T follicular helper cell (primary cell): ENCODE measurements at places on chromosomes 2 and 18.

DNA sequence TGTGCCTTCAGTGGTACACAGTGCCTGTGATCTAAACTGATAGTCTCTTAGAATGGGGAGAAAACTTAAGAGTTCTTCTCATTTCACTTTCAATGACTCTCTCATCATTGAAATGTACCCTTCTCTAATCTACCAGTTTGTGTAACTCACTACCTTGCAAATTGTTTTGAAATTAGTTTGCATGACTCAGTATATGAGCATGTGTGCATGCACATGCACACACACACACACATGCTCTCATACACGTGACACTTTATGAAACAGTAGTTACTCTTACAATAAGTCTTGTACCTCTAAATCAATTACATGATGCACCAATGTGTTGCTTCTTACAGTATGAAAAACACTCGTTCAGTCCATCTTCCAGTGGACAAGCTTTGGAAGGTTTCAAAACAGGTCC lies 10.6 kb downstream of the LYPD6B start:
- DNase-seq, result no peak

DNA sequence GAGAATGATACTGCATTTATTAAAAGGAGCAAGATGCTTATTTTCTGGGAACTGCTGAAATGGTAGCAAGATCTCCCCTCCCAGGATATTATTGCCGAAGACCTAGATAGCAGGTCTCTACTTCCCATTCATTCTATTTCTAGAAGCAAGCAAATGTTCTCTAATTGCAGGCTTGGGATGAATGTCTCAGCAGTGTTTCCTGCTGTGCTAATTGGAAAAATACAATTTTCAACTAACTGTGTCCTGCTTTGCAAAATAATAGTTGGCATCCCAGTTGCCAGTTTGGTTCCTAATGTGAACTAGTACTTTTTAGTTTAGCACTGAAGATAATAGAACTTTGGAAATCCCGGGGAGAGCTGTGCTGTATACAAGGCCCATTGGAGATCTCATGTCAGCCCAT lies 26.1 kb downstream of the SLC20A1 start:
- no peak for DNase-seq

GRCh38 chr18:43587538-43588153 lies 310.4 kb upstream of the SYT4 start:
- DNase-seq, result no peak

DNA sequence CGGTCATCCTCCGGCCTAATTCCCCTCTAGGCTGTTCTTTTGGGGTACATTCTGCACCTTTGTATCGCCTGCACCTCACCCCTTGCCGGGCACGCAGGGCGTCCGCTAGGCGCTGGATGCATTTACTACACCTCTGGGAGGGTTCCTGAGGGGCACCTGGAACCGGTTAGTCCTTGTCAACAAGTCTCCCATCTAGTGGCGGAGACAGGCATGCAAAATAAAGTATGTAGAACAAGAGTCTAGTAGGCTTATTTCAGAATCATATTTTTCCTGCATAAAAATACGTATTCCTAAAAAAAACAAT lies 705 bp upstream of the TEX261 start:
- DNase-seq, result peak; percentile 48

- DNase-seq, result no peak
Observed at GRCh38 chr2:137321566-137321965, 556.2 kb downstream of the THSD7B start.

- no peak for DNase-seq
Observed at GRCh38 chr2:1521191-1521877, 108.1 kb downstream of the TPO start.

DNA sequence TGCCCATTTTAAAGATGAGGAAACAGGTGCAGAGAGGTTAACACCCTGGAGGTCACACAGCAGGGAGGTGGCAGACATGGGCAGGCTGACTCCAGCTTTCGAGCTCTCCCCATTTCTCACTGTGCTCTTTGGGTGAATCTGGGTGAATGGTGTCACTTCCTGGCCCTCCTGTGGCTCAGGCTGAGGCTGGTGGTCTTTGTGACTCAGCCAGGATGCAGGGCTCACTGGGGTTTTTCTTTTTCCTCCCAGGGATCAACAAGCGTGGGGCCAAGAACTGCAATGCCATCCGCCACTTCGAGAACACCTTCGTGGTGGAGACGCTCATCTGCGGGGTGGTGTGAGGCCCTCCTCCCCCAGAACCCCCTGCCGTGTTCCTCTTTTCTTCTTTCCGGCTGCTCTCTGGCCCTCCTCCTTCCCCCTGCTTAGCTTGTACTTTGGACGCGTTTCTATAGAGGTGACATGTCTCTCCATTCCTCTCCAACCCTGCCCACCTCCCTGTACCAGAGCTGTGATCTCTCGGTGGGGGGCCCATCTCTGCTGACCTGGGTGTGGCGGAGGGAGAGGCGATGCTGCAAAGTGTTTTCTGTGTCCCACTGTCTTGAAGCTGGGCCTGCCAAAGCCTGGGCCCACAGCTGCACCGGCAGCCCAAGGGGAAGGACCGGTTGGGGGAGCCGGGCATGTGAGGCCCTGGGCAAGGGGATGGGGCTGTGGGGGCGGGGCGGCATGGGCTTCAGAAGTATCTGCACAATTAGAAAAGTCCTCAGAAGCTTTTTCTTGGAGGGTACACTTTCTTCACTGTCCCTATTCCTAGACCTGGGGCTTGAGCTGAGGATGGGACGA lies 13.2 kb downstream of the ITM2C start:
- no peak for DNase-seq
